ENCODE measurements at places on chromosomes 3 and 15.
A peak's percentile ranks its signal among the peaks of the same experiment; 100 is the strongest.

GRCh38 chr15:78923015-78923414 lies 21.8 kb downstream of the CTSH start:
- no peak for DNase-seq

DNA sequence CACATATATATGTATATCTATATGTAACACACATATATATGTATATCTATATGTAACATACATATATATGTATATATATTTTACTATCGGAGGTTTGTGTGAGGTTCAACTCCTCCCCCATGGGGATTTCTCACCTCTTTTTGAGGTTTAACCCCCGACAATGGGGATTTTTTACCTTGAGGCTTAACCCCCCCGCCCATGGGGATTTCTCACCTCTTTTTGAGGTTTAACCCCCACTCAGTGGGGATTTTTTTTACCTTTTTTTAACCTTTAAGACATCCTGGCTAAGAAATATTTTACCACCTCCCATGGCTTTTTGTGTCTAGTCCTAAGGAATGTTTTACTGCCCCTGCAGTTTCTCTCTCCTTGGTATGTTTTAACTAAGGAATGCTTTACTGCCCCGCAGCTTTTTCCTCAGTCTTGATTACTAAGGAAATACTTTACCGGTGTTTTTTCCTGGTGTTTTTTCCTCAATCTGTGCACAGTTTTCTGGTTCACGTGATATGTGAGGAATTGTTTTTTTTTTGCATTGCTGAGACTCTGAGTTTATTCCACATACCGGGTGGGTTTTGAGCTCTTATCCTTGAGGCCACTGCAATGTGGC lies 185.2 kb downstream of the KLF13 start:
- DNase-seq = no peak

- DNase-seq = peak; percentile 93
These were observed at the start of gene AMOTL2 for GRCh38 chr3:134374105-134374790. Gene AMOTL2 (minus strand): TSS chr3:134374447. CDS start chr3:134371433, 3,014 bp downstream.

GRCh38 chr3:16063603-16064002 lies 110.9 kb upstream of the GALNT15 start:
- no peak for DNase-seq

GRCh38 chr15:77496715-77497109 lies 76.0 kb downstream of the HMG20A start:
- peak; percentile 61 for DNase-seq

DNA sequence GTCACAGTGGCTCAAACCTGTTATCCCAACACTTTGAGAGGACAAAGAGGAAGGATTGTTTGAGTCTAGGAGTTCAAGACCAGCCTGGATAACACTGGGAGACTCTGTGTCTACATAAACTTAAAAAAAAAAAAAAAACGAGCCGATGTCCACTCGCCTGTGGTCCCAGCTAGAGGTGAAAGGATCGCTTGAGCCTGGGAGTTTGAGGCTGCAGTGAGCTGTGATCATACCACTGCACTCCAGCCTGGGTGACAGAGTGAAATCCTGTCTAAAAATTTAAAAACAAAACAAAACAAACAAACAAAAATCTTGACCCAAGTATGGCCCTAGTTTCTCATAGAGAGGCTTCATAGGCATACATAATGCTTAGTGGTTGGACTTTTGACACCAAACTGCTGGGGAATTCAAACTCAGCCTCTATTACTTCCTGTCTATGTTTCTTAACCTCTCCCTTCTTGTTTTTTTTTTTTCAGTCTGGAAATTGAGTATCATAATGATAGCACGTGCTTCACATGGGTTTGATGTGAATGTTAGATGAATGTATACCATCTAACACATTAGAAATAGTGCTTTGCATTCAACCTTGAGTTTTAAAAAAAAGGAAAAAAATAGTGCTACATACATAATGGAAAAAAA lies 46.4 kb upstream of the CAPN7 start:
- no peak for DNase-seq

DNA sequence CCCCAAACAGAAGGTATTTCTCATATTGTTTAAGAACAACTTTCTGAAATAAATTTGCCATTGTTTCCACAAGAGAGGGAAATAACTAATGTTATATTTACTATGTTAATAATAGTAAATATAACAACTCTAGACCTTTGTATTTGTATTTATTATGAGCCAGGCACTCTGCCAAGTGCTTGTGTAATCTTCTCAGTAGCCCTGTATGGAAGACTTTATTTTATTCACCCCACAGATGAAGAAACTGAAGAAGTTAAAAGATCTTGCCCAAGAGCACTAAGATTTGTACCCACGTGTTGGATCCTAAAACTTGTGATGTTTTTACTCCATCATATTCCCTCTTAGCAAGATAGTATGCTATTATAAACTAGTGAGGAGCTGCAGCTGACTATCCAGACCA lies 12.0 kb upstream of the GNB4 start:
- DNase-seq = no peak

DNA sequence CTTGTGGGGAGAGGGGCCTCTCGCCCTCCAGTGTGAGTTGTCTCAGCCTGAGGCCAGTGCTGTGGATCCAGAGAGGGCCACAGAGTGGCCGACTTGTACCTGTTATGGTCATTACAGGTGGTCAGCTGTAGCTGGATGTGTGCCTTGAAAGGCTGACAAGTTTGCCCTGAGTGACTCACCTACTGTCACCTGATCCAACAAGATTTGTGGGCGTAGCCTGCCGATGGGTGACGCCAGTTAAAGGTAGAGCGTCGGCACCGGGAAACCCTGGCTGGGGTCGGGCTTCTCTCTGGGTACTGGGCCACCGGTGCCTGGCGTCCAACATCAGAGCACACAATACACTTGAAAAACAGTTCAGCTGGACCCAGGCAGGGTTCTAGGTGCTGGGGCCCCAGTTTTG lies 2.8 kb upstream of the ISG20 start:
- DNase-seq = no peak

- DNase-seq = no peak
These were observed 9.9 kb downstream of the SPCS1 start for GRCh38 chr3:52715714-52716305.

GRCh38 chr15:40266828-40267304 lies 16.0 kb downstream of the ANKRD63 start:
- peak; percentile 89 for DNase-seq

DNA sequence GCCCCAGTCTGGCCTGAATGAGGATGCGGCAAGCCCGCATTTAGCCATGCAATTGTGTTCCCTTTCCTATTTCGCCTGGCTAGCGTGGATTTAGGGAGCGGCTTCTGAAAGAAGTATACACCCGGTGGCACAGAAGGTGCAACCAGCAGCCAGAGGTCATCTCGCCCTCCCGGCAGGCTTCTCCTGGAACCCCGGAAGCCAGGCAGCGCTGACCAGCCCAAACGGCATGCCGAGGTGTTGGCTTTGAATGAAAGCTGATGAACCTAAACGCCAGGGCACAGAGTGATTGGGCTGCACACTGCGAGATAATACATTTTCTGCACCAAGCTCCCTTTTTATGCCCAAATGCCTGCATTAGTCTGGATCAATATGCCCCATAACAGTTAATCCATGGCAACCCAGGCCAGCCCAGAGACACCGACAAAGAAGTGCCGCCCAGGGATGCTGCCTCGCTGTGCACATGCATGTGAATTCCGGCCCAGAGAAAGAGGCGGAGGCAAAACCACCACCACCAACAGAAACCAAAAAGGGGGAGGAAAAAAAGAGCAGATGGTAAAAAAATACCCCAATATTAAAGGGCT lies 1.4 kb downstream of the SRGAP3 start:
- no peak for DNase-seq

DNA sequence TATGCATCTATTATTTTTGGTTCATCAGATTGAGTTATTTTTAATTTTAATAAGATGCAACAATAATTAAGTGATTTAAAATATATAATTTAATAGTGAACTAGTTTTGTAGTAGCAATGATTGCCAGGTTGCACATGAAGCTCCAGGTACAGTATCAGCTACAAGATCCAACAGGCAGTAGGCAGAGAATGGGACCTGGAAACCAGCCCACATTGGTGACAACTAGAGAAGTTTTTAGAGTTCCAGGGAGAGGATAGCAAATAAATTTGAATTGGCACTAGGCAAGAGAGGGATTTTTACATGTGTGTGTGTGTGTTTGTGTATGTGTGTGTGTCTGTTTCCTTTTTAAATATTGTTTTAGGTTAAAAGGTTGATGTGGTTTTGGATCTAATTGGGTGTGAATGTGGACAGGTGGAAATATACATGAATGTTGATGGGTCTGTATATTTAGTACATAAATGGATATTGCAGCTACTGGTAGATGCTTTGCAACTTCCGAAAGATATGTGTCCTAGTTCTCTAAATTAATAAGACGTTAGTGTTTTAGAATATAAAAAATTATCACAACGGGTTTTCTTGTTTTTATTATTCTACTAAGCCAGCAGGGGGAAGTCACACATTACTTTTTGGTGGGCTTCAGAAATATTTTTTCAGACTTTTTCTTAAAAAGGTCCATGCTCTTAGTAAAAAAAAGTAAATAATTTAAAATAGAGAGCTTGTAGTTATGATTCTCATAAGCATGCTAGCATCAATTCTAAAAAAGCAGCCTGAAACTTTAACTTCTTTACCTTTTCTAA lies 110.1 kb upstream of the GBE1 start:
- DNase-seq = no peak

DNA sequence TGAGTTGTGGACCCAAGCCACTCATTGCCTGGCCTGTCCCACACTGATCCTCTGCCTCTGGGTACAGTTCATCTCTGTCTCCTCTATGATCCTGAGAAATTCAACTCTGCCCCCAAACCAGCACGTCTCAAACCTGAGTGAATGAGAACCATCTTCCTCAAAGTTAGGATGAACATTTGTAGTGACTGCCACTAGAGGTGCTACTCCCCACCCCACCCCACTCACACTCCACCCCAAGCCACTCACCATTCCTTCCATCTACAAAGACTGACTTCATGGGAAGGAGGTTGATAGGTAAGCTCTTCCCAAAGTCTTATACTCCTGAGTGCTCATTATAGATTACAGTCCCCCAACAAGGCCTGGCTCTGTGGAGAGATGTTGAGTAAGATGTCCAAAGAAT lies 43.8 kb downstream of the NEK10 start:
- DNase-seq = no peak

DNA sequence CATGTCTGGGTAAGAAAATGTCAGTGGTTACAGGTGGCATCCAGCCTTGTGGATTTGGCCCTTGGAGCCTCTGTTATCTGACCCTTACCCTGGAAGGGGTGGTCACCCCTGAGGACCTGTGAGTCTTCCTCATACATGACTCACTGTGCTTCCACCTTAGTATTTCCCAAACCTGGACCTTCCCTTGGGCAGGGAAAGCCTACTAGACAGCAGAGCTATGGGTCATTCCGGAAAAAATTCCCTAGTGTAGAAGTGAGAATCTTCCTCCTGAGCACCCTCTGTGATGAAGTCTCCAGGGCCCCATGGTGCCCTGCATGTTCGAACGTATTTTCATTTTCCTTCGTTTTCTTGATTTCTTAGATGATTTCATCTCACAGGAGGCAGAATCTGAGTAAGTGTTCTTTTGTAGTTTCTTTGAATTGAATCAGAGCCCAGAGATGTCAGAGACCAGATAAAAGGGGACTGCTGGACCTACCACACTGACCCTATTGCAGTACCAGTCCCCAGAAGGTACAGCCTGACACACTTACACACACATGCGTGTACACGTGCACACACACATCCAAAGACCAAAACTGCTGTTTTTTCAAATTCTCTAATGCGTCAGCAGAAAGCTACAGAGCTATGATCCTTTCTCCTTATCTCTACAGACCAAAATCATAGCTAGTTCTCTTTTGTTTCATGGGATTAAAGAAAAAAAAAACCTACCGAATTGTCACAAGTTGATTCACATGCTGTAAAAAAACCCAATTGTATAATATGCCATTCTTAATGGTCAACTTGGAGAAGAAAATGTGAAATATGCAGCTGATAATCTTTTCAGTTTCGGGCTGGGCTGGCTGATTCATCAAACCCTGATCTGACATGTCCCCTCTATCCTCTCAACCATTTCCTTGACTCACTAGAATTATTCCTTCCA lies 50.5 kb upstream of the ARHGEF3 start:
- DNase-seq = no peak

GRCh38 chr3:42991341-42992315 lies 12.5 kb downstream of the GASK1A start:
- DNase-seq = no peak

GRCh38 chr3:8500319-8500988 lies 1.2 kb upstream of the LMCD1 start:
- DNase-seq = no peak

GRCh38 chr15:58258501-58259292 lies 120.5 kb downstream of the AQP9 start:
- no peak for DNase-seq

- DNase-seq = no peak
These were observed 102.6 kb downstream of the GMPS start for GRCh38 chr3:155972885-155973584.

DNA sequence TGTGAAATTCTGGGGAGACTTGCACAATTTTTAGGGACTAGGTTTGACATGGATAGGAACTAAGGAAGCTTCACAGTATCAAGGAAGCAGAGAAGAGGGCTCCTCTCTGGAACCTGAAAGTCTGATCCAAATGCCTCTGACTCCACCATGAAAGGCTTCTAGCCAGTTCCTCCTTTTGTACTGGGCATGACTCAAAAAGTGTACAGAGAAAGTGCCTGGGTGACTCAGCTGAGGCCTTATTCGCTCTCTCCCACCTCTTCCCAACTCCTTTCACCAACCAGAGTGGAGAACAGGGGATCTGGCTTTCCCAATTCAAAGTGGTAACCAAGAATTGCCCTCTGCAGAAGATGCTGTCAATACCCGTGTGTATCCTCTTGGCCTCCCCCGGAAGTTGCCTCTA lies 342.9 kb upstream of the PROK2 start:
- no peak for DNase-seq

- DNase-seq = no peak
These were observed 70.7 kb upstream of the KCNMB2 start for GRCh38 chr3:178465260-178466180.

DNA sequence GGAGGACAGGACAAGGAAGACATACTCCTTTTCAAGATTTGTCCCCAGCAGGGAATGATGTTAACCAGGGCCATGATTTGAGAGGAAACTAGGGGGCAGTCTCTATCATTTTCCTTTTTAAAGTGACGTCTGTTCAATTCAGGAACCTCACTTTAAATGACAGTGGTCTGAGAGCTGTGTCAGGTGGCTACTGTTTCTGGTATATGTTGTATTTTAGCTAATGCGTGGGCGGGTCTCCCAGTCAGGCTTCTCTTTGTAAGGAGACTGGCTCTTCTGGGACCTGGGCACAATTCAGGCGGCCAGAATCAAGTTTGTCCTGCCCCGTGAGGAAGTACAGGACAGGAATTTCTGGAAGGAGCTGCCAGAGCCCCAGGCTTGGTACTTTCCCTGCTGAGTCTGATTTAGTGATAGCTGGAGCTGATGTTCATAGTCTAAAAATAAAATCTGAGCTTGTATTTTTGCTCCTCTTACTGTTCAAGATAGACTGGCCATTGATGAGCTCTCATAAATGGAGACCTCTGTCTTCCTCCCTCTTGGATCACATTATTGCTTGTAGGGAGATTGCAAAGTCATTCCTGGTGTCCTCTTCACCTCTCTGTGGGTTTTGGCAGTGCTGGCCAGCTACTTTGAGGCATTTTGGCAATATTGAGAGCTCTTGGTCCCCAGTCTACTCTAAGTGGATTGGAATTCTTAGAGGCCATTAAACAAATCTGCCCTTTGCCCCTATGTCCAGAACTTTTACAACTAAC lies 25.6 kb downstream of the SQOR start:
- DNase-seq = no peak

- DNase-seq = no peak
These were observed 112.0 kb upstream of the NEO1 start for GRCh38 chr15:72940229-72940622.

GRCh38 chr3:188633206-188633605 lies 479.2 kb downstream of the LPP start:
- DNase-seq = no peak
